Osteoblast (primary cell): ENCODE measurements at places on chromosomes 5 and 9.

DNA sequence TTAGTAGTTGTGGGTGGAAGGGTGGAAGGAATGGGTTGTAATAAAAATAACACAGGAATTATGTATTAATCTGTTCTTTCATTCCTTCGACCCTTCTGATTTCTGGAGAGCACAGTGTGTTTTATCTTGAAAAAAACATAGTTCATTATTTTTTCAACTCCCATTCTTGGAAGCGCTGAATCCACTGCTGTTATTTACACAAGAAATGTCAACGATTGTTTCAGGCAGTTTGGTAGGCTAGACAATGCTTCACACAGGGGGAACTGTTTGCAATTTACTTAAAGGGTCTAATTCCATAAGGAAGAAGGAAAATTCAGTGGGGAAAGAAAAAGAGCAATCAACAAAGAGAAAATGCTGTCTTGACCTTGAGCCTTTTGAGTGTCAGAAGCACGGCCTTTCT is 142.9 kb downstream of the TLE1 start:
- no peak for DNase-seq

DNA sequence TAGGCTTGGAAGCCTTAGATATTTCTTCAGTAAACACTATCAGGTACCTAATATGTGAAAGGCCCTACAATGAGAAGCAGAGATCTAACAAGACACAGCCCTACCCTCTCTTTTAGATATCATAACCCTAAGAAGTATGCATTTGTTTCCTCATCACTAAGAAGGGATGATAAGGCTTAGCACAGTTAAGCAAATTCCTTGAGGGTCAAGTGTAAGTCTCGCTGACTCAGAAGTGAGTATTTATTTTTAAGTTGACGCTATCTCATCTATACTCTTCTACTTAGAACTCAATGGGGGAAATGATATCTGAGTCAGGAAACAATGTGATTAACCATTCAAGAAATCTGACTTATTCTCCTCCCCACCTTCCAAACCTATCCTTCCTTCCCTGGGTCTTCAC is 149.7 kb downstream of the ESM1 start:
- DNase-seq: peak; percentile 62

- no peak for DNase-seq
Measured at GRCh38 chr9:77872177-77872576, 159.4 kb downstream of the GNAQ start.

GRCh38 chr5:69271376-69271775 is 36.7 kb downstream of the CDK7 start:
- no peak for DNase-seq

DNA sequence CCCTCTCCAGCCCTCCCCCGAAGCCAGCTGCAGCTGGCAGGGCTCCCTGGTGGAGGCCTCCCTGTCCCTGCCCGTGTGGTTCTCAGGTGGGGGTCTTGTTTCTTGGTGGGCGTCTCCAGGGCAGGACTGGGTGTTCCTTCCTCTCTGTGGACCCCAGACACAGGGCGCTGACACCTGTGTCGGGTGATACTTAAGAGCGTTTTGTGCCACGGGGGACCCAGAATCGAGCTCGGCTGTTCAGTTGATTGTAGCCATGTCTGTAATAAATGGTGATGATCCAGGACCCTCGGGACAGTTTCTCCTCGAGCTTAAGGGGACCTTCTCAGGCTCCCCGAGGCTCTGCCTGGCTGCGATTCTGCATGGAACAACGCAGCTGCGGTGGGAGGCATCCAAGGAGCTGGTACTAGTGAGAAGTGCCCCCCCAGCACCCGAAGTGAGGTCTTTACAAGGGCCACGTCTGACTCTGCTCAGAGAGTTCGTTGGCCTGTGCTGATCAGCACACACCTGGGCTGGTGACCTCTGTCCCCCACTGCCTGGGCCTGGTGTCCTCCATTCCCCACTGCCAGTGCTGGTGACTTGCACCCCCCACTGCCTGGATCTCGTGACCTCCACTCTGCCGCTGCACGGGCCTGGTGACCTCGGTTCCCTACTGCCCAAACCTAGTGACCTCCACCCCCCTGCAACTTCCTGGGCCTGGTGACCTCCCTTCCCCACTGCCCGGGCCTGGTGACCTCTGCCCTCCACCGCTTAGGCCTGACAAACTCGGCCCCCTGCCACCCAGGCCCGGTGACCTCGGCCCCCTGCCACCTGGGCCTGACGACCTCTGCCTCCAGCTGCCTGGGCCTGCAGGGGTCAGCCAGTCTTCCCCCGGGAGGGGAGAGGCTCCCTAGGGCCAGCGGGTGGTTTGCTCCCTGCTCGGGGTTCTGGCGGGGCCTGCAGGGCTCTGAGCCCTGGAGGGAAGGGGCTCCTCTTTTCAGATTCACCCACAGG is 36.0 kb downstream of the NDUFS6 start:
- peak; percentile 54 for DNase-seq

GRCh38 chr9:93209097-93209496 is 25.2 kb downstream of the WNK2 start:
- DNase-seq: peak; percentile 37

DNA sequence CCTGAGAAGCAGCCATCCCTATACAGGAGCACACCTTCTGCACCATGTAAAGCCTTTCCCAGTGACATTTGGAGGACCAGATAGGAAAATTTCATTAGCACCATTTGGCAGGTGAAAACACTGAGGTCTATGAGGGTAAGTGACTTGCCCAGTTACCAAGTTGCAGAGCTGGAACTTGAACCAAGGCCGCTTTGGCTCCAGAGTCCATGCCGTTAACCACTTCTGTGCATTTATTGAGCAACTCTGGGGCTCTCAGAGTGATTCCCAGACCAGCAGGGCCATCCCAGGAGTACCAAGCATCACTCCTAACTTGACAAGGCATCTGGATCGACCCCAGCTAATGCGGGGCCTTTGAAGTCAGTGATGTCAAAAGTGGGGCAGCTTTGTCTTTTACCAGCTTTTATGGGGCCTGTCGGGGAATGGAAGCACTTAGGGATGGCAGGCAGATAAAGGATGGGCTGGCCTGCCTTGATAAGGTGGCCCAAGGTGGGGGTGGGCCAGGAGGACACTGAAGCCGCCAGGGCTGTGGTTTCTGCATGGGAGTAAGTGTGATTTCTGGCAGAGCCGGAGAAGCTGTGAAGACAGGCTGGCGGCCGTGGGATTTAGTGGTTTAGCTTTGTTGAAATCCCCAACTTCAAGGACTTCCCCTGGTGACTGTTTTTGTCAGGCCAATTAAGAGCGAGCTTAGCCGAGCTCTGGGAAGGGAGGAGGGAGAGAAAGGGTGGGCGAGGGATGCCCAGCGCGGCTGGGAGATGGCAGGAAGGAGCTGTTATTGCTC is 127.3 kb downstream of the MACROH2A1 start:
- peak; percentile 19 for DNase-seq

DNA sequence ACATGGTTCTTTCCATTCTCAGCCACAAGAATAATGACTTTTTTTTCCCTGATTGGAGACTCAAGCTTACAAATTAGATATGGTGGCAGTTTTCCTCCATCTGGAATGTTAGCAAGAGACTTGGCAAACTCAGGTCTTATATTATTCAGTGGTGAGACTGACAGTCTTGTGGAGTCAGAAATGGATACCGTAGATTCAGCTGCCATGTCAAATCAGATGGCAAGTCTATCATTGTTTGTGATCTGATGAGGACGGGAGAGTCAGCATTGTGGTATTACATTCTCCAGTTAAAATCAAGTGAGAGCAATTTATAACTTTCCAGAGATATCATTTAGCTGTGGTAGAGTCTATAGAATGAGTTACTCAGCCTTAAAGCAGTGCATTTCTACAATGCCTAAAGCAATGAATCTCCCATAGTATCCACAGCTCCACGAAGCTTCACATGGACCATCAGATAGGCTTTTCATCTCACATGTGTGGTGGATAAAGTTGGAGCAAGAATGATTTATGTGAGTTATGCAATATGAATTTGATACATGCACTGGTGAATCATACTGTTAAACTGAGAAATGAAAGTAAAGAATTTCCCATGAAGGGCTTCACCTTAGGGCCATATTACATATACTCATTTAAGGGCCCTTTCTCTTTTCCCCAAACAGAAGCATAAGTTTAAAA is 430.6 kb downstream of the ZNF608 start:
- DNase-seq: peak; percentile 63

DNA sequence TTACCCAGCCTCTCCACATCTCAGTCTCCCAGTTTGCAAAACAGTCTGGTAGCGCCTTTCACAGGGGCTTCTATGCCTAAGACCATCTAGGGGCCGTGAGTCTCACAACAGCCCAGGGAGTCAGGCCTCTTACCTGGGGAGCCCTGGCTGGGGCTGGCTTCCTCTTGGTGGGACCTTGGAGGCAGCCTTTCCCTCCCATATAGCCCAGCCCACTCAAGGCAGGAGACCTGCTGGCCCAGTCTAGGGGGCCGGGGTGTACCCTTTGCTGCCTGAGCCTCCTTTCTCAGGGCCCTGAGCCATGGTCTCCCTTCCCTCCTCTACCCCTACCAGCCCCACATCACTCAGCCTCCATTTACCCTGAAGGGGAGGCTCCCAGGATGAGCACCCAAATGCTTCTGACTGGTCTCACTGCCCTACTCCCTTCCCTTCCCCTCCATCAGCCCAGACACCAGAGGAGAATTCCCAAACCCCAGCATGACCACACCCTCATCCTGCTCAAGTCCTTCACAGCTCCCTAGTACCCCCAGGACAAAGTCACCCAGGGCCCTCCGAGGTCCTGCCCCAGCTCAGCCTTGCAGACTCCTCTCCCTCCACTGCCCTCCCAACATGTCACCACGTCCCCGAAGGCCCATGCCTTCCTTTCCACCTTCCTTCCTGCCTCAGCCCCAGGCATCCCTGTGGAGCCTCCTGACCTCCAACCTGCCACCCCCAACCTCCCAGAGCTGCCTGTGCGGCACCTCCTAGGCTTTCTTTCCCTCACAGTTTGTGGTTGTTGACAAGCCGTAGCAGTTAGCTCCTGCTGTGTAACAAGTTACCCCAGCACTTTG is 55.3 kb downstream of the BARX1 start:
- peak; percentile 84 for DNase-seq

DNA sequence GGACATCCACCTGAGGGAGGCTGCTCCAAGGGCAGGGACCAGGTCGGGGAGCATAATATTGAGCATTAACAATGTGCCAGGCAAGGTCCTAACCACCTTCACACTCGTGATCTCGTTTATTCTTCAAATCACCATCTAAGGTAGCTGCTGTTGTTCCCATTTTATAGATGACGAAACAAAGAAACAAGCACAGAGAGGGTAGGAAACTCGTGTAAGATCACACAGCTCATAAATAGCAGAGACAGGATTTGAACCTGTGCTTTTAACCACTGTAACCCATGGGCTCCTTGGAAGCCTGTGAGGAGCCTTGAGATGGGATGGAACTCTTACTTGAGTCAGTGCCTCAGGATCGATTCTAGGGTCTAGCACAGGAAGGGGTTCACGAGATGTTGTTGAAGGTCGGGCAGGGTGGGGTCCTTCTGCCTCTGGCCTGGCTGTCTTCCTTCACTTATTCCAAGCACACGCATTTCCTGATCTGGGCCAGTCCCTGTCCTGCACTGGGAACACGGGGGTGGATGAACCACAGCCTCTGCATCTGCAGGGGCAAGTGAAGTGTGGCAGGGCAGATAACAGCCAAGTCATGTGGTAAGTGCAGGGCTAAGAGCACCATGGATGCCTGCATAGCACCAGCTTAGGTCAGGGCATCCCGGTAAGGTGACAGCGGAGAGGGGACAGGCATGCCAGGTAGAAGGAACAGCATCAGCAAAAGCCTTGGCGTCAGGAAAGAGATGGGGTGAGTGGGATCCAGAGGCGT is 188.1 kb downstream of the MELK start:
- no peak for DNase-seq

- no peak for DNase-seq
Measured at GRCh38 chr5:170143091-170143490, 37.4 kb downstream of the FOXI1 start.

DNA sequence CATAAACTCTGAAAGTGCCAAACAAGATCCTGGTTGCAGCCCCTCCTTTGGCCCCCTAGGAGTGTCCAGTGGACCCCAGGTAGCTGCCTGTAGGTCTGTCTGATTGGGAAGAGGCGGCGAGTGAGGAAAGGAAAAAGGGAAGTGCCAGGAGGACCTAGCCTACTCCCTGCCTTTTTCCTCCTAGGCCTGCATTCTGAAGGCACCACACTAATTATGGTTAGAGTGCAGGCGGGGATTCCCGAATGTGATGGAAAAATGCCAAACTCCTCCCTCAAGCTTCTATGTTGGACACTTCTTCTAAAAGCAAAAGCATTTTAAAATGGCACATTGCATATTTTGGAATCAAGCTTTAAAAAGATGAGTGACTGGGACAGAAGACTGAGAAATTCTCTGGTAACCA is 83.2 kb upstream of the SMIM15 start:
- peak; percentile 68 for DNase-seq

DNA sequence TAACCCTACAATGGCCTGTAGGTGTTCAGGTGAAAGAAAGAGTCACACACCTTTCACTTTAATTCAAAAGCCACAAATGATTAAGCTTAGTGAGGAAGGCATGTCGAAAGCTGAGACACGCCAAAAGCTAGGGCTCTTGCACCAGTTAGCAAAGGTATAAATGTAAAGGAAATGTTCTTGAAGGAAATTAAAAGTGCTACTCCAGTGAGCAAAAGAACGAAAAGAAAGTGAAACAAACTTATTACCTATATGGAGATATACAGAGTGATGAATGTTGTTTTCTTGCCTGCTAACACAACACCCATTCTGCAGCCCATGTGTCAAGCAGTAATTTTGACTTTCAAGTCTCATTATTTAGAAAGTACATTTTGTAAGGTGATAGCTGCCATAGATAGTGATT is 254.2 kb upstream of the SLC24A2 start:
- DNase-seq: no peak

DNA sequence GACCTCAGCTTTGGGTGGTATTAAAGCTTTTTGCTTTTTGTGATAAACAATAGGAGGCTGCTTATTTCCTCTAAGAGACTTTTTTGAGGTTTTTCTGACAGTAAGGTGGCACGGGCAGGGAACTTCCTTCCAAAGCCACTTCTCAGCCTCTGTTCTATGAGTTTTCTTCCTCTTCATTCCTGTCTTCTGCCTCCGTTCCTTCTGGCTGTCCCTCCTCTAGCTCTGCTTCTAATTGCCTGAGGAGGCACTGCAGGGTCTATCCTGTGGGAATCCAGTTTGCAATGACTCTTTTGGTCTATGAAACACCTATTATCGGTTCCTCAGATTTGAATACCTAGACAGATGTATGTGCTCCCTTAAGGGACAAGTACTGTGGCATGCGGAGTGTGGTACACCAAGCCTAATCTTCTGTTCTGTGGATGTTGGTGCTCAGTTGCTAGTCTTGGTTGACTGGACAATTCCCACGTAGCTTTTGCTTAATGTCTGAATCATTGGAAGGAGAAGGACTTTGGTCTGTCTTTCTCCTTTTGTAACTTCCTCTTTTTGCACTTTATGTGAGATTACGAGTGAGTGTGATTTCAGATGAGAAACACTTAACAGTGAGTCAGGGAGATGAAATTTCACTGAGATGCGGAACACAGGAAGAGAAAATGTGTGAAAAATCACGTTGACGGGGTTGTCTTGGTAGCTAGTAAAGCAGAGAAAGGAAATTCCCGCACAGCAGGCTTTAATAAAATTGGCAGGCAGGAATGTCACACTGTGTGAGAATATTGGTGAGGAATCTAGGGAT is 305.2 kb downstream of the EFNA5 start:
- DNase-seq: no peak

DNA sequence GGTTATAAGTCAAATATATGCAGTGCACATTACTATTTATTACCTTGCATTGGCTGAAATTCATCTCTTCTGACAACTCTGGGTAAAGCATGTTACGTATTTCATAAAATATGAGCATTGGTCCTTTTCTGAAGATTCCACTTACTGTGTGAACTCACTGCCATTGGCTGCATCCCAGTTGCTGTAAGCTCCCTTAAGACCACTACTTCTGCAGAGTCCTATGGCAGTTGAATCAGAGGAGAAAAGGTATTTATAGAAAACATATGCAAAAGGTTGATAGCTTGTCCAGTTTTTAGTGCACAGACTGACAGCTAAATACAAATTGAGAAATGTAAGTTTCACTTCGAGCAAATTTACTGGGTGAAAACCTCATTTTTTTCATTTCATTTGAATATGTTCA is 394.6 kb upstream of the ARRDC3 start:
- DNase-seq: no peak
